ENCODE measurements at places on chromosomes 5 and 9.

GRCh38 chr9:117464941-117465616 is 50.2 kb upstream of the ASTN2 start:
- DNase-seq = no peak

- DNase-seq = no peak
Observed at GRCh38 chr9:71910650-71911060, 338 bp downstream of the ABHD17B start.

GRCh38 chr9:20781092-20781491 is 97.0 kb downstream of the FOCAD start:
- DNase-seq = no peak

DNA sequence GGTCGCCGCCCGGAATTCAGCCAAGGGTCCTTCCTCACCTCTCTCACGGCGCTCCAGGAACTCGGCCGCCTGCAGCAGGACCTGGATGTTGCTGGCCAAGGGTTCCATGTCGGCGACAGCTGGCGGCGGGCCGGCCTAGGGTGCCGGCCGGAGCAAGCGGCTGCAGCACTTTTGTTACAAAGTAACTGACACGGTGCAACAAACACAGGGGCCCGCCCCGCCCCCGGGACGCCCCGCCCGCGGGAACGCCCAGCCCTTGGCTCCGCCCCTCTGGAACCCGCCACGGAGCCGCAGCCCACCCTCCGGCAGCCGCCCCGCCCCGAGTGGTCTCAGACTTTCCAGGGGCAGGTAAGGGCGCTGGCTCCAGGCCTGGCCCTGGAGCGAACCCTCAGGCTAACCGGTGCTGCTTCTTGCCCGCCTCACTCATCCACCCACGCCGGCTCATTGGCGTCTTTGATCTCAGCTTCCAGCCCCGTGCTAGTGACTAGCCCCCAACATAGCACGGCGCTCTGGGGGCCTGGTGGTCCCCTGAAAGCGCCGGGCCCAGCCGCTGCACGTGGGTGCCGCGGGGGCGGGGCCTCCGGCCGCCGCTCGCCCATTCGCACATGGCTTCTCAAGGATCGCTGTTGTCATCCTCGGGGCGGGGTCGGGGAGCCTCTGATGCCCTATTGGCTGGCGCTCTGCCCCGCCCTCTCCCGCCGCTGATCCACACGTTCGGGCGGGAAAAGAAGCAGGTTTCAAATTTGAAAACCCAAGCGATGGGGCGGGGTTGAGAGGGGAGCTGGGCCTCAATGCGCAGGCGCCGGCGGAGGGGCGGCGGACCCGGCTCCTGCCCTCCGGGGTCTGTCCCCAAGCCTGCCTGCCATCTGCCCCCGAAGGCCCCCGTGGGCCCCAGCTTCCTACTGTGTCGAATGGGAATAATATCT is at the start of gene MXD3:
MXD3 (minus strand) TSS at position 176 of the 926 bp plus-strand sequence; CDS start at position 108, 68 bp downstream.
- DNase-seq = peak; percentile 83

GRCh38 chr5:7250611-7251010 is 145.3 kb upstream of the ADCY2 start:
- no peak for DNase-seq

GRCh38 chr9:118643118-118643517 is 726.1 kb downstream of the BRINP1 start:
- DNase-seq = no peak

DNA sequence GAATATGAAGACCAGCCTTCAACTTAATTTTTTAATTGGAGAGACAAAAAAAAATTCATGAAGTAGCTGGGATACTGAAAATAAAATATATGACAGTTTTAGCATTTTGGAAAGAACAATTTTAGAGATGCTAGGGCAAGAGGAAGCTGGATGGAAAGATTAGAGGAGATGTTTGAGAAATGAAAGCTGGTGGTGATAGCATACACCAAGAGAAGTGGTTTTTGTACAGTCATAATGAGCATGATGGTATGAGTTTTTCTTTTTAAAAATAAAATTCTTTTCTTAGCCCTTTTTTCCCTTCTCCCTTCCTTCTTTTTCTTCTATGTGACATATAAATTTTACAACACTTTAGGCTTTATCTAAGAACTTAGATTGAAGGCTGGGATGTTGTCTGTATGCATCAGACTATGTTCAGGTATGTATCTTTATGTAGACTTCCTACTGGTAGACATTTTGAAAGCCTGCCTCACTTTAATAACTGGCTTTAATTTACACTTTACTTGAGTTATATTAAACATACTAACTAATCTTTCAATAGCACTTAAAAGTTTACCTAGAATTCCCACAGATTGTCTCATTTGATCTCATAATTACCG is 522.5 kb downstream of the TLE4 start:
- DNase-seq = no peak

DNA sequence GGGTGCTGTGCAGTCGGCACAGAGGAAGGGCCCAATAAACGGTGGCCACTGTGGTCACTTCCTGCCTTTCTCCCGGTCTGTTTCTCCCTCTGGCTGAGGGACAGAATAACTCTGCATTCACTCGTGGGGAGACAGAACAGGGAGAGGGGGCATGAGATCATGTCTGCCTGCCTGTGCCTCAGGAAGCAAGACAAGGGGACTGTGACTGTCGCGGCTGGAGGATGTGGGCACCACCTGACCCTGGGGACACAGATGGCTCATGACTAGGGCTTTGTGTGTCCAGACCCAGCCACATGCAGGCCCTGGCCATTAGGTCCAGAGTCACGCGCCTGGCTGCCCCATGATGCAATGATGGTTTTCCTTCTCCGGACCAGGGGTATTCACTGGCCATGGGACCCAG is 5.8 kb downstream of the TRUB2 start:
- DNase-seq = no peak

Data from stimulated activated CD8-positive, alpha-beta memory T cell treated with anti-CD3 and anti-CD28 coated beads, Interleukin-2, amount 100 ng/mL, for 1 hour (primary cell).